CD4-positive, alpha-beta T cell treated with Interferon alpha-2 for 1 hour (primary cell): ENCODE measurements at places on chromosomes 2 and 18.

GRCh38 chr2:203994735-203995134 lies 58.2 kb downstream of the ICOS start:
- no peak for DNase-seq

DNA sequence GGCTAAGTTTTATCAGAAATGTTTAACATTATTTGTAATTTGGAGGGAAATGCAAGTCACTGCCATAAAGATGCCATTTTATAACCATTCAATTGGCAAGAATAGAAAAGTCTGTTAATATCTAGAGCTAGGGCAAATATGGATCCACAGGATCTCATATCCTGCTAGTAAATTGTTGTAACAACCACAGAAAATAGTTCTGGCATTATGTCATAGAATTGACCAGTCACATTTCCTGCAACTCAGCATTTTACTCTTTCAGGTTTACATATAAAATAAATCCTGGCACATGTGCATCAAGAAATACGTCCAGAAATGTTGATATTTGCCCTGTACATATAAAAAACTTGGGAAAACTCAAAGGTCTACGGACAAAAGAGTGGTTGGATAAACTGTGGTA lies 32.9 kb downstream of the OSBPL6 start:
- no peak for DNase-seq

DNA sequence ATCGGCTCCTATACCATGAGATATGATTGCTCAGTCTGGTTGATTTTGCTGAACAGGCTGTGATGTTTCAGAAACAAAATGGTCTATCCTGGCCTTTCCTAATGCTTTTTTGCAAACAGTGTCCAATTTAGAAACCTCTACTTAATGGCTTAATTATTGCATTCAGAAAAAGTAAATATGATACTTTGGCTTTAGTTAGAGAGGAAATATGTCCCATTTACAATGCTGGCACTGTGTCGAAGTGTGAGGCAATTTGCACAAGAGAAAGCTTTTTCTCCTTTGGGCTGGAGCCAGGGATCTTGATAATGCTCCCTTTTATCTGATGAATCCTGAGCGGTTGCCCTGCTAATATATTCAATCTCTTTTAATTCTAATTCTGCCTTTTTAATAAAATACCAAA lies 418.9 kb downstream of the EPHA4 start:
- DNase-seq = no peak

- no peak for DNase-seq
Observed at GRCh38 chr18:53147472-53147871, 807.5 kb downstream of the DCC start.

- peak; percentile 75 for DNase-seq
Observed at GRCh38 chr2:241354668-241355658, 1.1 kb upstream of the FARP2 start.

DNA sequence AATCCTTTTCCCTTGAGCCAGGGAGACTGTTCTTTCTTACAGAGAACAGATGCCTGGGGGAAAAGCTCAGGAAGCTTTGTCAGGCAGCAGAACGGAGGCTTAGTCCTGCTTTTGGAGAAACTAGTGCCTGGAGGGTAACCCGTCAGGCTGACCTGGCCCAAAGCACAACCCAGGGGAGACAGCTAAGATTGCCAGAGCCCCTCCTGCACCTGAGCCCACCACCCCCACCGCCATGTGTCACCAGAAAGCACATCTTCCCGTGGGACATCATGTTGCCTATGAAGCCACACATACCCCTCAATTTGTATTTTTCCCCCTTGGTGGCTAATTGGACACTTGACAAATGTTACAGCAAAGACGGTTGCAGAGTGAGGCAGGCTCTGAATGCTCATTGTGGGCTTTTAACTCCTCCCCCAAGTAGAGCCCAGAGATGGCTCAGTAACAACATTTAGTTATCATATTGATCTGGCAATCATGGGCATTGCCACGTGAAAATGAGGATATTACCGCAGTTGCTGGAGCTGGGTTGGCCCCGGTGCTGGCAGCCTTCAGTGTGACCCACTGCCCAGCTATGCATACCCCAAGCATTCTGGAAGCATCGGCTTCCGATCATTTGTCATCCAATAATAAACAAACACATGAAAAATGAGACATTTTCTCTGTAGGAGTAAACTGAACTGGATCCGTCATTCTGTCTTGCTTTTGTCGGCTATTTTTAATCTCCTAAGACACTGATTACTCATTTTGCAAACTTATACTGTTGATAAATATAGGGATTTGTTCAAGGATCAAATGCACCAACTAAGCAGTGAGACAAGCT lies 229.5 kb downstream of the ATAD2B start:
- DNase-seq = no peak

DNA sequence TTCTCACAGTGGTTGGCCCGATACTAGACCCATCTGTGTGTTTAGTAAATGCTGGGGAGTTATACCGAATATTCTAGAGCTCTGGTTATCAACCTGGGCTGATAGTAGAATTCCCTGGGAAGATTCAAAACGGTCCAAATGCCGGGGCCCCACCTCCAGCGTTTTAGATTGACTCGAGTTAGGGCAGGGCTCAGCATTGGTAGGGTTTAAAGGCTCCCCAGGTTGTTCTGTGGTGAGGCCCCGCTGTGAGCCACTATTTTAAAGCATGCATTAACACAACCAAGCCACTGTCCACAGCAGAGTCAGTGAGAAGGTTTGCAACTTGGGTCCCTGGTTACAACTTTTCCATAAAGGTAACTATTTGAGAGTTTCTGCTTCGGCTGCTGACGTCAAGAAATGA lies 73.6 kb downstream of the DYSF start:
- DNase-seq = no peak

- no peak for DNase-seq
Observed at GRCh38 chr2:126513033-126513432, 142.9 kb upstream of the GYPC start.

GRCh38 chr2:84938194-84938879 lies 32.6 kb upstream of the KCMF1 start:
- DNase-seq = peak; percentile 69

GRCh38 chr2:104901037-104901881 lies 47.3 kb downstream of the POU3F3 start:
- DNase-seq = no peak

- DNase-seq = peak; percentile 56
Observed at GRCh38 chr2:240913810-240914644, 7.9 kb downstream of the CROCC2 start.

DNA sequence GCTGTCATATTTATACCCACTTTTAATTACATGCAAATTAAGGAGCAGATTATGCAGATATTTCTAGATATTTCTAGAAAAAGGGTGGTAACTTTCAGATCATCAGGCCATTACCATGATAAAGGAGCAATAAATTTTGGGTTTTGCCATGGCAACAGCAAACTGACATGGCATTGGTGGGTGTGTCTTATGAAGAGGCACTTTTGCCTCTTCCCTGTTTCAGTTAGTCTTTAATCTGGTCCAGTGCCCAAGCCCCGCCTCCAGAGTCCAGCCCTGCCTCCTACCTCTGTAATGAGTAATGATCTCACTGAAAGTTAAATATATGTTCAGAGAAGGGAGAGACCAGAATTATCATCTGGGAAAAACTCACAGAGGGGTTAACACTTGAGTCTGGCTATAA lies 124.8 kb downstream of the SCG2 start:
- no peak for DNase-seq

- no peak for DNase-seq
Observed at GRCh38 chr2:46187112-46187618, 110.0 kb upstream of the EPAS1 start.

- DNase-seq = no peak
Observed at GRCh38 chr2:2748399-2749205, 417.5 kb upstream of the MYT1L start.

DNA sequence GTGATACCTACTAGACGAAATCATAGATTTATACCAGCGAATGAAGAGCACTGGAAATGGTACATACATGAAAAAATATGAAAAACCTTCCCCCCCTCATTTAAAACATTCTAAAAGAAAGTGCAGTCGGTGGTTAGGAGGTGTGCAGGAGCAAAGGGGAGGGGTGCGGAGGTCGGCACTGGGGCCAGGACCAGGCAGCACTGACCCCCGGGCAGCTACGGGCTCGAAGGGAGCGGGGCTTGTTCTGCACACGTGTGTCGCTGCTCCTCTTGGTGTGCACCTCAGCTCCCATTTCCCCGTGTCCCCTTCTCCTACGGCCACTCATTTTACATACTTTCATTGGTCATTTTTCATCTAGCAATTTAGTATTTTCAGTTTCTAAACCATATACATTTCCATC lies 89.0 kb downstream of the LAMA1 start:
- no peak for DNase-seq

GRCh38 chr2:23427350-23427749 lies 42.4 kb downstream of the KLHL29 start:
- DNase-seq = no peak

GRCh38 chr2:120880381-120880780 lies 144.7 kb downstream of the GLI2 start:
- DNase-seq = no peak

DNA sequence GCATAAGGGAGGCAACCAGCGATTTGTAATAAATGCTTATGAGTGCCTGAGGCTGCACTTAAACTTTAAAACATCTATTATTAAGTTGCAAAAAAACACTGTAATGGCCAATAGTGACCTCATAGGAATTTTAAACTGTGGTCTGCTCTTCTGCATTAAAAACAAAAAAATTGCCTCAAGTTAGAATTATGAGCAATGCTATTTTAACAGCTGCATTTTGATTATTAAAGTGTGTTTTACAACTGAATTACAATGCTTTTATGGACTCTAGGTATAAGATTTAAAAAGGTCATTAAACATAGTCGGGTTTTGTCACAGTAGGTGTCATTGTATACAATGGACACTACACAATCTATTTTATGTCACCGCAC lies 528.7 kb upstream of the FANCL start:
- no peak for DNase-seq

GRCh38 chr18:43310239-43310638 lies 32.9 kb upstream of the SYT4 start:
- no peak for DNase-seq

DNA sequence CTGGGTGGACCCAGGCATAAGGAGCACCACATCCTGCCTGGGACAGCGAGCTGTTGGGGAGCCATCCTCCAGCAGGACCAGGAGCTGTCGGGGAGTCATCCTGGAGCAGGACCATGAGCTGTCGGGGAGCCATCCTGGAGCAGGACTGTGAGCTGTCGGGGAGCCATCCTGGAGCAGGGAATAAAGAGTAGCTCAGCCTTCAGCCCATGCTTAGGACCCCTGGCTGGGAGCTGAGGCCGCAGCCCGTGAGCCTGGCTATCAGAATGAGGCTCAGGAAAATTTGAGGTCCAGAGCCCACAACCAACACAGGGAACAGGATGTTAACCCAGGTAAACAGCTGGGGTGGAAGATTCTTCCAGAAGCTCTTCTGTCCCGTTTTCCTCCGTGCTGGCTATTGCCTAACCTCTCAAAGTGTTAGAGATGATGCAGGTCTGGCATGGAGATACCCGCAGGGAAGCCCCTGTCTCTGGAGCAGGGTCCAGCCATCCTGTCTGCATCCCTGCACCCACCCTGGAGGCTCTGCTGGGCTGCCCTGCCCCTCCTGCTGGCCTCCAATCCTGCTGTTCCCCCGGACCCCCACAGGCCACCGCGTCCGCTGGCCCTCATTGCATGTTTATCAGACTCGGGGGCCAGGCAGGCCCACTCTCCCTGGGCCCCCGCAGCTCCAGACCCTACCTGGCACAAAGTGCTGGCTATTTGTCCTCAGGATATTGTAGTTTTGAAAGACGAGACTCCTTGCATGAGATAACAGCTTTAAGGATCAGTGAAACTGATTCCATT lies 243.5 kb upstream of the MYT1L start:
- DNase-seq = no peak

GRCh38 chr2:83370419-83370762 lies 1088.7 kb downstream of the SUCLG1 start:
- DNase-seq = no peak

DNA sequence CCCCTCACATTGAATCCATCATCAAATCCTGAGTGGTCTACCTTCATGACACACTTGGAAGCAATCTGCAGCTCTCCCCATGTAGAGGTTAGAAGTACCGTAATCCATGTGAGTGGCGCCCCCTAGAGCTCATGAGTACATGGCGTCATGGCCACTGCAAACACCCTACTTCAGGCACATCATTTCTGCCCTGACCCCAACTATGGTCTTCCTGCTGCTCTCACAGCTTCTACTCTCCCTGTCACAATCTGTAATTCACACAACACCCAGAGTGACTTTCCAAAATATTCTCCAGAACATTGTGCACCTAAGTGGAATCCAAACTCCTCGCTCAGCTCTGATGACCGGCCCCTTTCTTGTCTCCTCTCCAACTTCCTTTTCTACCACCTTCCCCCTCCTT lies 141.9 kb downstream of the ANKRD44 start:
- DNase-seq = peak; percentile 70

GRCh38 chr2:207603486-207603885 lies 21.7 kb downstream of the METTL21A start:
- DNase-seq = no peak

- no peak for DNase-seq
Observed at GRCh38 chr2:95375532-95376150, 26.9 kb upstream of the FAHD2A start.

GRCh38 chr2:101883860-101884259 lies 107.9 kb upstream of the IL1R2 start:
- DNase-seq = peak; percentile 54

- no peak for DNase-seq
Observed at GRCh38 chr2:60351802-60352201, 201.7 kb downstream of the BCL11A start.

- DNase-seq = no peak
Observed at GRCh38 chr18:56899660-56900059, 247.2 kb upstream of the BOD1L2 start.
